Common myeloid progenitor, CD34-positive (primary cell): ENCODE measurements at places on chromosomes 4 and X.

GRCh38 chr4:88720451-88721428 is 23.1 kb upstream of the NAP1L5 start:
- no peak for DNase-seq

GRCh38 chrX:8849458-8849857 is 48.3 kb upstream of the FAM9A start:
- no peak for DNase-seq

DNA sequence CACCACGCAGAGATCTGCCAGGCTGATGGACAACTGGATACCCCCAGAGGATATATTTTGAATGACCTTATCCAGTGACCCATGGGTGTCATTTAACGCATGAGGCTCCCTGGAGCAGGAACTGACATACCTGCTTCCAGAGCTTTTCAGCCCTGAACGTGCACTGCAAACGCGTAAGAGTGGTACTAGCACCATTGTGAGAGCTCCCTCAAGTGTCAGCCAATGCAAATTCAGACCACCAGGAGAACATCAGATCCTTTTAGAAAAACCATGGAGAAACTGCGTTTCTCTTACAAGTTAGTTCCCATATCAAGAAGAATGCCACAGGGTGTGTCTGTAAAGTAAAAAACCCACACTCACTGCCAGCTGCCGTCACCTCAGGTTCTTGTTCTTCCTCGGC is 7.3 kb downstream of the TREX2 start:
- peak; percentile 28 for DNase-seq

DNA sequence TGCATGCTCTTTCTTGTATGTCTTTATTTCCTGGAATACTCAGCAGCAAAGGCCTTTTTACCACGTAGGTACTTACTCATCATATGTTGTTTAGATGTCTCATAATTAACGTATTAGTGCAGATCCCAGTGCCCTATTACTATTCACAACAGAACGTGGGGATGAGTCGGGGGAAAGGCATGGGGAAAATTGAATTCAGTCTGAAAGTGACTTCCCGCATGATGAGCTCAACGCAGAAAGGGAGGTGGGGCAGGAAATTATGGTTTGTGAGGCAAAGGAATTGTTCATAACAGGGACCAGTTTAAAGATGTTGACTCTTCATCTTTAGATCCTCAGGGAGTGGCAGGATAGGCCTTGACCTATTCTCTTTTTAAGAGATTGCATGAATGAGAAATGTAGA is 2.0 kb upstream of the TMPRSS11D start:
- no peak for DNase-seq

GRCh38 chrX:68703846-68704245 is 56.4 kb downstream of the STARD8 start:
- DNase-seq = peak; percentile 31

GRCh38 chr4:110823251-110823650 is 200.4 kb upstream of the PITX2 start:
- no peak for DNase-seq

GRCh38 chr4:120071192-120071795 is 4.6 kb upstream of the MAD2L1 start:
- peak; percentile 68 for DNase-seq

DNA sequence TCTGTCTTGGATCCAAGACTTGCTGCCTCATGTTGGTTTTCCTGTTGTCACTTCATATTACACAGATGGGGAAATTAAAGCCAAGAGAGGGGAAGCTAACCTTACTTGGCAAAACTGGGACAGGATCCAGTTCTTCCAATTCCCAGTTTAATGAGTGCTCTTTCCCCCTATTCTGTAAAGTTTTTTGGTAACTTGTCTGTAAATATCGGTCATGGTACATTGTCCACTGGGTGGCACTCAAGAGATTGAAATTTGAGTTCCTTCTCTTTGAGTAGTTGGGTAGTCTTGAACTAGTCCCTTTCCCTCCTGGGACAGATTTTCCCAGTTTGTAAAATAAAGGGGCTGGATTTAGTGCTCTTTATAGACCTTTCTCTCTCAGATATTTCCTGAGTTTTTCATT is 12.4 kb upstream of the EOLA2 start:
- peak; percentile 43 for DNase-seq

- DNase-seq = no peak
Observed at GRCh38 chrX:98962996-98963395, 1447.1 kb downstream of the PCDH19 start.

GRCh38 chr4:122229857-122230256 is 77.7 kb downstream of the BLTP1 start:
- no peak for DNase-seq

DNA sequence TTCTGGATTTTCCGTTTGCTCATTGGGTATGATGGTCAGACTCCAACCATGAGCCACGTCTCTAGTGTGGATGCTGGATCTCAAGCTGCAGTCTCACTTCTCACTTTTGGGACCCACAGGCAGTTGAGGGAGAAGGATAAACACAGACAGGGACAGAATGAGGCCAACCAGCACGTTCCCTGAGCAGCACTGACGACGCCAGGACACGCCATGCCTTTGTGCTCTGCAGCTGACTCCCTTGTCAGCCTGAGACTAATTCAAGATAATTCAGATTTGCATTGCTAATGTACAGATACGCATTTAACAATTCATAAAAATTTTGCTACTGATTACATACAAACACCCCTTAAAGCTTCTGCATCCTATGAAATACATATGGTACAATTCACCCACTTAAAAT is 106.5 kb downstream of the FAM193A start:
- no peak for DNase-seq

GRCh38 chr4:105950701-105951100 is 55.4 kb downstream of the NPNT start:
- DNase-seq = no peak

- DNase-seq = no peak
Observed at GRCh38 chr4:139916041-139916440, 237.9 kb downstream of the MAML3 start.

- DNase-seq = no peak
Observed at GRCh38 chr4:163243297-163243981, 76.7 kb upstream of the NAF1 start.

DNA sequence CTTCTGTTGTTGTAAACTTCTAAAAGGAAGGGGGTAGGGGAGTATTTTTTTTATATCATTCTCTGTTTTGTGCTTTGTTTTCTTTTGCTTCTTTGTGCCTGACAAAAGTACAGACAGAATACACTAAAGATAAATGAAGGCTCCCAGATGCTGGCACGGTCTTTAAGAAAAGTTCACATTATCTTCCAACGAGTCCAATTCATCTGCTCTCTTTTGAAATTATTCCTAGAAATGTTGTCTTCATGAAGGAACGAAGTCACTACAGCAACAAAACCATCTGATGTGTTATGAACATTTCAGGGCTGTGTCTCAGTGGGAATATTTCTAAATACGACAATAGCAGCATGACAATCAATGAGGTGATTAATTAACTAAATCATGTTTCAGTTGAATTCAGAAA is 813.8 kb upstream of the HTR2C start:
- no peak for DNase-seq

- DNase-seq = no peak
Observed at GRCh38 chr4:125481334-125482045, 166.7 kb downstream of the FAT4 start.

DNA sequence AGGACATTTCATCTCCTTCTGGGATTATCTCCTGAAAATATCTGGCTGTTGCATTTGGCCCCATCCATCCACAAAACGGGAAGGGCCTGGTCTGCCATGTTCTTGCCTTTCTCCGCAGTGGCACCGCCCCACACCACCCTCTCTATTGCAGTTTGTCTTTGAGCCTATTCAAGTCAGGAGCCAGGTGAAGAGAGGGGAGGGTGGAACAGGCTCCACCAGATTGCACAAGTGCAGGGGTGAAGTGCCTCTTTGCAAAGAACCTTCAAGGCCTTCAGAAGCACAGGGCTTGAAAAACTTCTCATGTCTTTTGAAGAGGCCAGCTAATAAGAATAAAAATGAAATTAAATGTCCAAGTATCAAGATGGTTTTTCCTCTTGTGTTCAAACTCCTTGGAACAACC is 28.7 kb downstream of the RS1 start:
- DNase-seq = no peak

DNA sequence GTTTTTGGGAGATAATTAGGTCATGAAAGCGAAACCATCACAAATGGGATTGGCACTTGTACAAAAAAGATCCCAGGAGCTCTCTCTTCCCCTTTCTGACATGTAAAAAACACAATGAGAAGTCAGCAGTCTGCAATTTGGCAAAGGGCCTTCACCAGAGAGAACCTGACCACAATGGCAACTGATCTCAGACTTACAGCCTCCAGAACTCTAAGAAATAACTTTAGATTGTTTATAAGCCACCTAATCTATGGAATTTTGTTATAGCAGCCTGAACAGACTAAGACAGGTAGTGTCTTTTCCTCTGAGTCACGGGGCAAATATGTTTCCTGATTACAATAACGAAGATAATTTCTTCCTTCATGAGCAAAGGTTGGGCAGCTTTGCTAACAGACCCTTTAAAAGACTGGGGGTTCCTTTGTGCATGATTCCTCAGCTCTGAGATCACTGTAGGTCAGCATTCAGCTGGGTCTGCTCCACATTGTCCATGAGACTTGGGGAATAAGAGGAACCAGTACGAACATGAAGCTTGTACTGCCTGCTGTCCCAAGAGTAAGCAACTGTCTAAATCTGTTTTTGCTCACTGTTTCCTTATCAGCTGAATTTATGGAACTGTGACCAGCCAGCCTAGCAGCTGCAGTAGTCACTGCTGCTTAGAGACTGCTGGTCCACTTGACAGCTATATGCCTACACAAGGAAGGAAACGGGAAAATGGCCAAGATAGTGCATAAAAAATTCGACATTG is 191.6 kb downstream of the ANAPC10 start:
- peak; percentile 81 for DNase-seq

GRCh38 chr4:81919223-81919622 is 447.5 kb upstream of the RASGEF1B start:
- DNase-seq = peak; percentile 55

- DNase-seq = no peak
Observed at GRCh38 chr4:123168812-123169211, 227.8 kb upstream of the SPRY1 start.

- no peak for DNase-seq
Observed at GRCh38 chr4:151753056-151753455, 7.8 kb downstream of the GATB start.

DNA sequence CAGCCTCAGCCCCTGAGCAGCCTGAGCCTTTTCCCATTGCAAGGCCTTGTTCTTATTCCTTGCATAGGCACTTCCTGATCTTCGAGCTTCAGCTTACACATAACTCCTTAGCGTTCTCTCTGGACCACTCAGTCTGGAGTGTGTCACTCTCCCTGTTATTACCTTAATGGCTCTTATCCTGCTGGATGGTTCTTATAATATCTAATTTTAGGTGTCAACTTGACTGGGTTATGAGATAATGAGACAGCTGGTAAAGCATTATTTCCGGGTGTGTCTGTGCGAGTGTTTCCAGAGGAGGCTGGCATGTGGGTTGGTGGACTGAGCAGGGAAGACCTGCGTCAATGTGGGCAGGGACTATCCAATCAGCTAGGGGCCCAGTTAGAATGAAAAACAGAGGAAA is 75.7 kb downstream of the HAUS3 start:
- DNase-seq = no peak

DNA sequence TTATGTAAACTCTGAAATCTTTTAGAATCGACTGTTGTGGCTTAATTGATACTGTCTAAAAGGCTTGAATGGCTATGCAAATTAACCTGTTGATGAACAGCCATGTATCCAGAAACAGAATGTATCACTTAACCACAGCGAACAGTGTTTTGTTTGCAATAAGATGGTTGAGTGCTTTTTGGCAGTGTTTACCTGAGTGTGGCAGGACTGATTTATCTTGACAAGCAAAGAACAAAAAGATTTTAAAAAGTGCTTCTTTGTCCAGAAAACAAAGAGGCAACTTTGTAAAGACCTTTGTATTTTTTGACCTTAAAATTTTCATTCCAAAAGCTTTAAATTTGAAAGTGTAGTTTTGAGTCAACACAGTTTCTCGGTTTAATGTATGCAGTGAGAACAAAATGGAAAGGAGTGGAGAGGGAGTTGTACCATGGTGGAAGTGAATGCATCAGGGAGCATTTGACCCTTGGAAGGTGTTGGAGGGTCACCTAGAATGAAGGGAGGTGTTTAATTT is 18.0 kb downstream of the ARHGAP10 start:
- DNase-seq = no peak

- DNase-seq = peak; percentile 38
Observed at GRCh38 chr4:70930530-70931256, 28.5 kb downstream of the MOB1B start.
